ENCODE measurements at places on chromosomes 5 and 9.

- no peak for DNase-seq
These were observed 27.7 kb downstream of the FGD3 start for GRCh38 chr9:92974761-92975755.

DNA sequence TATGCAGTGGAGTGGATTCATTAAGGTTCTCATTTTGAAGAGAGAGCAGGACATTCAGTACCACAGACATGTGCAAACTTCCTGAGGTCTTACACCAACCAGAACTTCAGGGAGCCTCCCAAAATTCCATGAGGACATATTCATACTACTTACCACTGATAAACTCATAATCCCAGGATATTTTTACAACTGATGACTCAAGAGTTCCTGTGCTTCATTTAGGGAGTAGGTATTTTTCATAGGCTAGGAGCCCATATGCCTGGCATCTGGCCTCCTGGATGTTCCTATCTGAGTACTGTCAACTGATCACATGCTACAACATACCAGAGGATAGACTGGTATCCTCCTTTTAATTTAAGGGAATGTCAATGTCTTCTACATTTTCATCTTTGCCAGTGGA is 578.0 kb downstream of the EFNA5 start:
- DNase-seq = no peak

DNA sequence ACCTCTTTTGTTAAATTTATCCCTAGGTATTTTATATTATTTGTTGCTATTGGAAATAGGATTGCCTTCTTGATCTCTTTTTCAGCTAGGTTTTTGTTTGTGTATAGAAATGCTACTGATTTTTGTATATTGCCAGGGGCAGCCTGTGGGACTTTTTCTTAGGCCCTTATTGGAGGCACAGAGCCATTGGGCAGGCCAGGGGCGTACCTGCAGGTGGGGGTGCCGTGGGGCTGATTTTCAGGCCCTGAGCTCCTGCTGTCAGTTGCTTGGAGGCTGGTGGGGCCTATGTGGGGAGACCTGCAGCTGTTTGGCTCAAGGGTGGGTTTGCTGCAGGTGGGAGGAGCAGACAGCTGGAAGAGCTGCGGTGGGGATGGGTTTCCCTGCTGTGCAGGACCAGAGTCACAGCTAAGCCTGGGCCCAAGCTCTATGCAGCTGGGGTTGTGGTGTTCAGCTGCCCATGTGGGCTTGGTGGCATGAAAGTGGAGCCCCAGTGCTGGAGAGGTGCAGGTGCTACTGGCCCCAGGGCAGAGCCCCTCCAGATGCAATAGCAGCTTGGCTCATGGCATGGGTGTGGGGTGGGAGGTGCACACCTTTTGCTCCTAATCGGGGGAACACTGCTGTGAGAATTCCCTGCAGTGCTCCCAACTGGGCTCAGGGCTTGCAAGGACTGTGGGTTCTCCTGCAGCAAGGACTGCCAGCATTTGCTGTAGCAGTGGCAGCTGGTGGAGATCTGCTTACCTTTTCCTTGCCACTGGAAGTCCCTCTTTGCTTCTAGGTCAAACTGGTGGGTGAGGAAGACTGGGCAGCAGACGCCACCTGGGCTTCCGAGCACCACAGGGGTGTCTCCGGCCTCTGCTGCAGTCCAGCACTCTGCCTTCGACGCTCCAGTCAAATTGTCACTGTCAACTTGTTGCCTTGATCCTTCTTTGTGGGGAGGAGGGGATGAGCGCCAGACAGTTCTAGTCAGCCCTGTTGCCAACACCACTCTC is 7.6 kb upstream of the CLPTM1L start:
- DNase-seq = no peak

- no peak for DNase-seq
These were observed 642.0 kb downstream of the KIF4B start for GRCh38 chr5:155655569-155655968.
